ENCODE measurements at places on chromosomes 16 and 17. TPM values are rescaled to one million over a fixed set of nuclear protein-coding genes. Genes with fewer than 3 reads are reported as not detected.
A peak's percentile ranks its signal among the peaks of the same experiment; 100 is the strongest.

GRCh38 chr16:71542377-71542776 lies 16.2 kb downstream of the CHST4 start:
- peak; percentile 52 for DNase-seq

GRCh38 chr17:71163121-71163812 lies 957.6 kb upstream of the SOX9 start:
- no peak for DNase-seq

GRCh38 chr16:4021916-4022315 lies 94.3 kb downstream of the ADCY9 start:
- no peak for DNase-seq

- DNase-seq = no peak
Measured at GRCh38 chr16:872436-873242, 72.1 kb upstream of the GNG13 start.

- DNase-seq = no peak
Measured at GRCh38 chr16:50940275-50940854, 198.5 kb downstream of the CYLD start.

GRCh38 chr17:54948380-54948779 lies 20.1 kb downstream of the COX11 start:
- DNase-seq = no peak

- DNase-seq = no peak
Measured at GRCh38 chr17:8732406-8733085, 12.1 kb downstream of the CCDC42 start.

GRCh38 chr16:77967054-77967904 lies 55.1 kb upstream of the CLEC3A start:
- no peak for DNase-seq

DNA sequence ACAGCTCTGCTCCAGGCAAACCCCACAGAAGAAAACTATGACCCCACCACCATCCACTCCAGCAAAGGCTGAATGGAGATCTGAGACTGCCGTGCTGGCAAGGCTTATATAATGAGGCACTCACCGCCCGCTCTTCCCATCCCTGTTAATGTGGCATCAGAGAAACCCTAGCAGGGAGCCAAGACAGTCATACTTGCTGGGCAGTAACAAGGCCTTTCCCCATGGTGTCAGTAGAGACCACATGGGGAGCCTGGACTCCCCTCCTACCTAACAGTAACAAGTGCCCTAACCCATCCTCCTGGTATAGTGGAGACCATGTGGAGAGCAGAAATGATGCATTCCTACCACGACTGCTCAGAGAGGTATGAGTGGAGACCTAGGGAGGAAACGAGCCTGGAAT lies 235.2 kb downstream of the C16orf78 start:
- no peak for DNase-seq

DNA sequence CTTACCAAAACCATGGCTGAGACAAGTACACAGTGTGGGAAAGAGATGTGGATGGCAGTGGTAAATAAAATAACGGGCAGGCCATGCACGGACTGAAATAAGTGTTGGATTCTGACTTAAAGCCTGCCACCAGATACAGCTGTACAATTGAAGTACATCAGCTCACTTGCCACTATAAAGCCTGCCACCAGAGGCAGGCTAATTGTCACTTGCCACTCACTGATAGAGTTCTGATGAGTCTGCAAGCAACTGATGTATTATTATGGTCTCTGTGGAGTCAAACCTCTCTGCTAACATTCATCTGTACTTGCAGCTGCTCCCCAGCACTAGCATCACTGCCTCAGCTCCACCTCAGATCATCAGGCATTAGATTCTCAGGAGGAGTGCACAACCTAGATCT lies 93.0 kb downstream of the CYTH1 start:
- DNase-seq = peak; percentile 20

- DNase-seq = no peak
Measured at GRCh38 chr16:14013571-14014283, 57.4 kb upstream of the MRTFB start.

PIPOX gene
- polyA plus RNA-seq = 0.27 TPM

SCN4A gene
- not detected for polyA plus RNA-seq

RAMP2 gene
- not detected for polyA plus RNA-seq

GNAO1 gene
- 0.60 TPM for polyA plus RNA-seq

DHX58 gene
- 24.7 TPM for polyA plus RNA-seq

SKA2 gene
- polyA plus RNA-seq = 40.4 TPM

SOX8 gene
- polyA plus RNA-seq = 2.3 TPM

EVI2B gene
- polyA plus RNA-seq = 84.4 TPM

CPPED1 gene
- 3.4 TPM for polyA plus RNA-seq

PYDC1 gene
- polyA plus RNA-seq = not detected

TPSB2 gene
- polyA plus RNA-seq = not detected
